ENCODE measurements at places on chromosomes 6 and 20.

DNA sequence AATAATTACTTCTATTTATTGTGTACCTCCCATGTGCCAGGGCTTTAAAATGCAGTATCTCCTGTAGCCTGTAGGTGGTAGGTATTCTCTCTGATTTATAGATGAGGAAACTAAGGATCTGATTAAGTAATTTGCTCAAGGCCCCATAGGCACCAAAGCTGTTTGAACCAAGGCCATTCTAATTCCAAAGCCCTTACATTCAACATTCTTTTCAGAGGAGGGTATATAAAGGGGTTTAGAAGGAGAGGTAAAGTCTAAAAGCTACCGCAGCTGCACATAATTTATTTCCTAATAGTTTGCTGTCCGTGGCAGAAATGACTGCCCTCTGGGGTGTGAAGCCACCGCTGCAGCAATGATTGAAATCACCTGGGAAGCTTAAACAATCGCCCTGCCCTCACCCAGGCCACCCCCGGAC is 95.0 kb upstream of the FAM8A1 start:
- peak; percentile 11 for DNase-seq

DNA sequence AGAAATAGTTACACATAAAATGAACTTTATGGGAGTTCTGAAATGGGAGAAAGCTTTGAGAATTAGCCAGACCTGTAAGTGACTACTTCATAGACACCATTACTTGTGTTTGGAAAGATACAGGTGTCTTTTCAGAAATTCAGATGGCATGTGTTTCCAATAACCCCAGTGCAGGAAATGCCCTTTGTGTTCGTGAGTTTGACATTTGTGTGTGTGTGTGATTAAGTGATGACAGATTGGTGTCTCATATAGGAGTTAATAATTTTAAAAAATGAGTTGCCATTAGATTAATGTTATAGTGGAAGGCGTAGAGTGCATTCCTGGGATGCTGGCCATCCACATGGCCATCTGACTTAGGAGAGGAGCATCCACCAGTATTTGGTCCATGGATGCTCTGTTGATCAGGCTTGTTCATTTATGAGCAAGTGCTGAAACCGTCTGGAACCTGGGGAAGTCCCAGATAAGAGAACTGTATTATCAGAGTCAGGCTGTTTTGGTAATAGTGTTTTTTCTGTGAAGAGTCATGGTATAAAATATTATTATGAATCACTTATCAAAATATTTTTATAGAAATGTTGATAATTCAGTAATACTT is 3.1 kb downstream of the STK4 start:
- DNase-seq: no peak

DNA sequence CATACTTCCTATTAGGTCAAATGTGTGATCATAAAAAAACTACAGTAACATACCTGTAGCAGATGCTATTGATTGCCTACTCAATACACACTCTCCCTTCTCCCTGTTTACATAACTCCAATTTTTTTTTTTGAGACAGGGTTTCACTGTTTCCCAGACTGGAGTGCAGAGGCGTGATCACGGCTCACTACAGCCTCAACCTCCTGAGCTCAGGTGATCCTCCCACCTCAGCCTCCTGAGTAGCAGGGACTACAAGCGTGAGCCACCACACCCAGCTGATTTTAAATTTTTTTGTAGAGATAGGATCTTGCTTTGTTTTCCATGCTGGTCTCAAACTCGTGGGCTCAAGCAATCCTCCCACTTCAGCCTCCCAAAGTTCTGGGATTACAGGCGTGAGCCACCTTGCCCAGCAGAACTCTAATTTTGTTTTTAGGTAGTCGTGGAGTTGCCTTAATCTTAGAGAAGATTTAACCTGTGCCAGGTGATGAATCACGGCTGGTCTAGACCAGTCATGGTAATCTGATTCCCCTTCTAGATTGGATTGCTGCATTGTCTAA is 14.0 kb upstream of the KIF3B start:
- DNase-seq: no peak

DNA sequence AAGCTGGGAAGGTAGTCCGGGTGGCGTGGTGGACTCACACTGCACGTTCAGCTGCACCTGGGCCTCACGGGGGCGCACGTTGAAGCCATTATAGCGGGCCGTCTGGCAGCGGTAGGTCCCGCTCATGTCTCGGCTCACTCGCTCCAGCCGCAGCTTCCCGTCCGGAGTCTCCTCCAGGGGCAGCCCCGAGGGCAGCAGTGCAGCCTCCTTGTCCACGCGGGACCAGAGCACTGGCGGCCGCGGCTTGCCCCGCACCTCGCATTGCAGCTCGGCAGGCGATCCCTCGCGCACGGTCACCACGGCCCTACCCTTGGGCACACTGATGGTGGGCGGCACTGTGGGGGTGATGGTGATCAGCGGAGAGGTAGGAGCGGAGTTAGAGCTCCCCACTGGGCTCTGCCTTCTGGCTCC is 47.6 kb downstream of the MDGA1 start:
- DNase-seq: no peak

DNA sequence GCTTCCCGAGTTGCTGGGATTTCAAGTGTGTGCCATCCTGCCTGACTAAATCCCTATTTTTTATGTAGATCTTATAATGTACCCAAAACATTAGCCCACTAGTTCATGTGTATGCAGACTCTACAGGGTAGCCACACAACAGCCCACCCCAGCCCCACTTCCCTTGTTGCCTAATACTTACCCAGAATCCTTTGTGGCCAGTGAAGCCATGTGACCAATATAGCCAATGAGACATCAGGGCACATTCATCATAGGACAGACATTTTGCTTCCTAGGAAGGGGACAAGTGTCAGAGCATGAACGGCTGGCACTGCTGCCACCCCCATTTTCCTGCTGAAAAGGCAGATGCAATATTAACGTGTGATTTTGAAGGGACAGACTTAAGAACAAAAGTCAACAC is 36.0 kb upstream of the TCP11 start:
- no peak for DNase-seq
